ENCODE measurements at places on chromosomes 7 and 10.

- DNase-seq, result no peak
These were observed 71.9 kb downstream of the FOXL3 start for GRCh38 chr7:361680-362401.

GRCh38 chr7:158006841-158007696 lies 580.6 kb downstream of the PTPRN2 start:
- no peak for DNase-seq

- DNase-seq, result no peak
These were observed 683.2 kb upstream of the IGFBP3 start for GRCh38 chr7:46604241-46604661.

DNA sequence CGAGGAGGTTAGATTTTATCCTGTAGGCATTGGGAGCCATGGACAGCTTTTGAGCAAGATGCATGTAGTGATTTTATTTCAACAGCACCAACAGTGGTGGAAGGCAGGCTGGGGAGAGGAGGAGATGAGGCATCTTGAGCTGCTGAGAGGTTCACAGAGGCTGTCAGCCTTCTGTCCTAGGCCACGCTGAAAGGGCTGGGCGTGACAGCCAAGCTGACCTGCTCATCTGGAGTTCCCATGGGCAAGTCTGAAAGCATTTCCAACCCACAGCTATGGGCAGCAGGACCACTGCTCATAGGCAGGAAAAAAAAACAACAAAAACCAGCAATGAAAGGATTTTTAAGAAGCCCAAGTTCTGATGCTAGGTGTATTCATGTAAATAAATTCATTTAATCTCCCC lies 7.7 kb downstream of the NEURL1 start:
- no peak for DNase-seq

- peak; percentile 25 for DNase-seq
These were observed 1.3 kb downstream of the CNNM2 start for GRCh38 chr10:102919246-102919959.

DNA sequence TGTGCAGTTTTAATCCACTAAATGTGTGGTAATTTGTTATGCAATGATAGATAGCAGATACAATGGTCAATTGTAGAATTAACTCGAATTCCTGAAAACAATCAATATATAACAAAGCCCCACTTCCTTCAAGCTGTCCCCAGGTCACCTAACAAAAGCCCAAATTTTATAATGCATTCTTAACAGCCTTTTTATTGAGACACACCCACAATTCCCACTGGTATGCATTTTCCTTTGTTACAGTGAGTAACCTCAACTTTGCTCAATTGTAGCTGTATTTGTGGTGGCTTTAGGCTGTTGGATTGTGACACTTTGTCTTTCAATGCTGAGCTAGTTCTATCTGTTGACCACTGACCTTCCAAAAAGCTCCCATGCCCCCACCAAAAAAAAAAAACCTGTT lies 279.8 kb upstream of the CACNA2D1 start:
- DNase-seq, result no peak

- DNase-seq, result peak; percentile 33
These were observed 472.0 kb downstream of the KCNMA1 start for GRCh38 chr10:77165445-77166208.

DNA sequence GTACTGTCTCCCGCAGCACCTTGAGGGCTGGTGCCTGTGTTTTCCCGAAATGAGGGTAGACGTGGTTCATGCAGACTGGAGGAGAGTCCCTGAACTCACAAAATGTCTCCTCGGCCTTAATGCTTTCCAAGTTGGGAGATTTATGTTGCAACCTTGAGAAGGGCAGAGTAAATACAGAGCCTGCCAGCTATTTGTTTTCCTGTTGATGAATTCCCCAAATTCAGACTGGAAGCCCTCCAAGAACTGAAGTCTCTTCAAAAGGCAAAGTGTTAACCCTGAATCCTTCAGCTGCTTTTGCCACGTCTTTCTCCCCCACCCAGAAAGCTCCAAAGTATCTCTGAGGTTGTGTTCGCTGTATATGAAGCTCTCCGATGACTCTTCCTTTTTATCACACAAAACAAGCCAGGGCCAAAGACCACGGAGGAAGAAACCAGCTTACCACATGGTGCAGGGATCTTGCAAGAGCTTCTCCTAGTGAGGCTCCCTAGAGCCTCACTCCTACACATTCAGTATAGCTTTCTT lies 254.7 kb upstream of the NFE2L3 start:
- no peak for DNase-seq

GRCh38 chr10:51183783-51184182 lies 109.5 kb downstream of the PRKG1 start:
- DNase-seq, result no peak

DNA sequence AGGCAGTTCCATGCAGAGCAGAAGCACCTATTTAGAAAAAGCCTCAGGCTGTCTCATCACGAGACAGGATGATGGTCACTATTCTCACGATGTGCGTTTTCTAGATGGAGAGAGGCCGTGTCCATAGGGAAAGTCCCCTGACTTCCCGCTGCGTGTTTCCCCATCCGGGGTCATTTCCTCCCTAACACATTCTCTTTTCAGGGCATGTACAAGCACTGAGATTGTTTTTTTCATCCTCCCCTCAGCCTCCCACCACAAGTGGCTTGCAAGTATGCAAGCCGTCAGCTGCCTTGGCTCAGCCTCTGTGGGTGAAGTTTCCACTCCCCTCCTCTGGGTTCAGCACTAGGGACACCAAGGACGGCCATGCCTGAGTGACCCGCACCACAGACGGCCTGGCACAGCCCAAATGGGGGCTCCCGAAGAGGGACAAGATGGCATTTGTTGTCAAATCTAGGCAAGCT lies 2.7 kb upstream of the CALML5 start:
- no peak for DNase-seq

- DNase-seq, result no peak
These were observed 2.9 kb downstream of the MTPAP start for GRCh38 chr10:30346131-30346530.

DNA sequence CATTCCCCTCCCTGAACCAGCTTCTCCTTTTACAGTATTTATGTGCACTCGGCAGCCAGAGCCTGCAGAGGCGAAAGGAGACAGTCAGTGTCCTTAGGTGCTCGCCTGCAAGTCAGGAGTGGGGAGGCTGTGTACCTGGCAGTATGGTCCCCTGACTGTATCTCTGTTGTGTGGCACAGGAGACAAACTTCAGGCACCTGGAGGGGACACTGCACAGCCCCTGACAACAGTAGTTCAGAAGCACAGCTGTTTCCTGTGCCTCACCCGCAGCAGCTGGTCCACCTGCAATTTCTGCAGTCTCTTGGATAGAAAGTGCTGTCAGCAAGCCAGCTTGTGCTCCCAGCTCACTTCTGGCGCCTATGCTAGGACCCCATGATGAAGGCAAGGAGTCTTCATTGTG lies 73.4 kb upstream of the LAMB4 start:
- DNase-seq, result no peak

- no peak for DNase-seq
These were observed 124.7 kb downstream of the CNOT4 start for GRCh38 chr7:135385209-135385608.

DNA sequence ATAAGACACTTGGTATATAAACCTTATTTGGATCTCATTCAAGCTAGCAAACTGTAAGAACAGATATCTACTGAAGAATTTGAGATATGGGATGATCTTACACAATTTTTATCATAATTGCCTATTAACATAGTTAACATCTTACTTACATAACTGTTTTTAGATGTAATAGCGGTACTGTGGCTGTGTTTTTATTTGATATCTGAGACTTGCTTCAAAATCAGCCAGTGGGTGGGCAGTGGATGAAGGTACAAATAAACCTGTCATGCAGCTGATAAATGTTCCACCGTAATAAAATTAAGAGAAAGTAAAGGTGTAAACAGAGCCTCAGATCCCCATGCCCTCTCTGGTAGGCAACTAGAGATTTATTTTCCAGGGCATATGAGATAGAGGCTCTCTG lies 28.4 kb upstream of the PTPRN2 start:
- no peak for DNase-seq

DNA sequence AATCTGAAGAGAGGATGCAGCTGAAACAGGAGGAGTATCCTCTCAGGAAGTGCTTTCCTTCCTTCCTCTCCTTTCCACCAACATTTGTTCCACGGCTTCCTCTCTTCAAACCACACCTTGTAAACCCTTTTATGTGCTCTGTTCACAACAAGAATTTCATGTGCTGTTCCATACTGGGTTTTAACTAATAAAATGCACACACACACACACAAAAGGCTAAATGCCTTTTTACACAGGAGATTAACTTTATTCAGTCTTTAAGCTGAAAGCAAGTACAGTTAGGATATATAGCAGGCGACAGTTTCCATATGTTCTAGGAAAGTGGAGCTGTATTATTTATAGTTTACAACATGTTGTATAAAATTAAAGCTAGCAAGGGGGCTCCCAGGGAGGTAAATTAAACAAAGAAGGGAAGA lies 106.7 kb downstream of the REEP3 start:
- no peak for DNase-seq

- no peak for DNase-seq
These were observed 806.5 kb downstream of the PHTF2 start for GRCh38 chr7:78605119-78605518.

GRCh38 chr7:85612514-85612913 lies 425.7 kb upstream of the SEMA3D start:
- DNase-seq, result no peak

DNA sequence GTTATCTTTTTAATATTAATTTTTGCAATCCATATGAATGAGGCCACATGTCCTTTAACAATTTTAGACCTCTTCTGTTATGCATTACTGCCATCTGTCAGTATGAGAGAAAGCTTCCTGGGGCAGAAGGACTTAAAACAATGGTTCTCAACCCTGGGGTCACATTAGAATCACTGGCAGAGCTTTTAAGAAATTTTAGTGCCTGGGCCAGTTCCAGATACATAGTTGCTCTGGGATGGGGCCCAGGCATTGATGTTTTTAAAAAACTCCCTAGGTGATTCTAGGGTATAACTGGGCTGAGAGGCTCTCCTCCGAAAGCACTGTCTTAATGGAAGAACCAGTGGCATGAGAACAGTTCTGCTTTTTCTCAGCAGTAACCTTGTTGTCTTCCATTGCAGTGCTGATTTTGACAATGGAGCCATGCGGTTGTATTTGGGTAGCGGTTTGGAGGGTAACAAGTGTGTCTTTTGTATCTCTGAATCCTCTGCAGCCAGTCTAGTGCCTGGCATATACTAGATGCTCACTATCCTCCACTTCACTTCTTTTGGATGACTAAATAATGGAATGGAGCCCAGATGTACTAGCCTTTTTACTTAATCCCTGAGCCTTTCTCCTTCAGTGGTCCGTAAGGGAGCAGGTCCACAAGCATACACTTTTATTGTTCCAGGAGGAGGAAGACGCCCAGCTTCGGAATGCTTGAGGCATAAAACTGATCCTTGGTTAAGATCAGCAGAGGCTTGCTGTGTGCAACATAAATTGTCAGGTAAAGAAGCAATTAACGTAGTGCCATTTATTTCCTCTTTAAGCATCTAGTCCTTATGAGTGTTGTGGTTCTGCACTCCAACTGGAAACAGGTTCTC lies 227.1 kb downstream of the AUTS2 start:
- DNase-seq, result no peak

DNA sequence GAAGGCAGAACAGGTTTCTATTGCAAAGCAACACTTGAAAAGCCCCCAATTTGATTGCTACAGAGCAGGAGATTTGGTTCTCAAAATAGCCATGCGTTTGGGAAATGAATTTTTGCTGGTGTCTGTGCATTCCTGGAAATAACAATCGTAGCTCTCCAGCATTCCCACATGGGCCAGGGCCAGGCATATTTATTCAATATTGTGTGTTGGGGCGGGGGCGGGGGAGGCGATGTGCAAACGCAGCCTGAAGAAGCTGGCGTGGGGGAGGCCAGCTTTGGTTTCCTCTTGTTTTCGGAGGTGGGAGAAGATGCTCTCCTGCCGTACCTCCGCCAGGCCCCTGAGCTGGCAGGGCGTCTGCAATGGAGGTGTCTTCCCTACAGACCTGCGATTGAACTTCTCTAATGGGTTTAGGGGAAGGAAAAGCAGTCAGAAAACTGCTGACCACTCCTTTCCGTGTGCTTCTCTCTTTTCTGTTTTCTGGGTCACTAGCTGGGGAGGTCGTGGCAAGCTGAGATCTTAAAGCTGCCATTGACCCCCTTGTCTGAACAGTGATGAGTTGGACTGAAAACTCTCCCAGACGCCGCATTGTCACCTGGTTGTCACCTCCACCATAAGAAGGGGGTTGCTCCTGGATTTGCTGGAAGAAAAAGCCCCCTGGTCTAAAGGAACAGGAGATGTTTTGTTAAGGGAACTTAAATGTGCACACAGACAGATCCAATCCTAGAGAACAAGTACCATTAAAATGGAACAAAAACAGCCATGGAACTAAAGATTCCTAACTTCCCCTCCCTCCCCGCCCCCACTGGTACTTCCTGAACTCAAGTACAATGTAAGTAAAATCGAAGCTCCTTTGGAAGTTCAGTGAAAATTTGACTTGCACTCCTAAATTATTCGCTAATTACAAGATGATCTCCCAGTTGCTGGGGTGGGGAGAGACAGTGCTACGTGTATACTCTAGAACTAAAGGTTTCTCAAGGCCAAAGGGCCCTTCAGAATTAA lies 56.4 kb upstream of the HABP2 start:
- no peak for DNase-seq

GRCh38 chr7:78164459-78164858 lies 365.9 kb downstream of the PHTF2 start:
- no peak for DNase-seq

- no peak for DNase-seq
These were observed 277.3 kb downstream of the SDK1 start for GRCh38 chr7:3578399-3578798.

DNA sequence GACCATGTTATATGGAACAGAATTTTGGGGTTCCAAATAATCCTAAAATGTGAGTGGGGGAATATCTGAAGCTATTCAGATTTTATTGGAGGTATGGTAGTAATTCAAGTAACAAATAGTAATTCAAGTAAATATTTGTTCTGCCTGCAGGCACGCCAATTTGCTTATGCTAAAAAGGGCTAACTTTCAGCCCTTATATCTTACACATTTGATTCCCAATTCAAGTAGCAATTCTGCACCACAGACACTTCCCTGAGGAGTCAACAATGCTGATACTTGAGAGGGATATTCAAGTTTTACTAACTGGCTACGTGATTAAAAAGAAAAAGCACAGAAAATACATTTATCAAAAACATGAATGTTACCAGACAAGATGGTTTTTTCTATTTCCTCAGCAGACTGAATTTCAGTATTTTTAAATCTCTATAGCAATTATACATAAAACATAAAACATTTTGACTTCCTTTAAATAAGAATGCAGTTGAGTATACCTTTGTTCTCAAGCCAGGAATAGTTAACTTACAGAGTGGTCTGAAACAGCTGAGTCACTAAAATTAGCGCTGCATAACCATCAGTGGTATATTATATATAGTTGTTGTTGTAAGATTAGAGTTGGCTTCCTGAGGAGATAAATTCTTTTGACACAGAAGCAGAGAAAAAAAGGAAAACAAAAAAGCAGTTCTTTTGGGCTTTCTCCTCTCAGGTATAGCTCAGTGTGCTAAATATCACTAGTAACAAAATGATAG lies 33.9 kb downstream of the MTPN start:
- DNase-seq, result no peak

GRCh38 chr10:117619223-117619622 lies 76.7 kb downstream of the EMX2 start:
- DNase-seq, result no peak

- DNase-seq, result no peak
These were observed 6.9 kb upstream of the PFKFB3 start for GRCh38 chr10:6195846-6196245.
